HT1080 (cell line): ENCODE measurements at places on chromosomes 13 and 19. TPM values are rescaled to one million over a fixed set of nuclear protein-coding genes. Genes with fewer than 3 reads are reported as not detected.

Gene RAVER1
- 28.3 and 48.3 TPM in 2 replicates for total RNA-seq

DNA sequence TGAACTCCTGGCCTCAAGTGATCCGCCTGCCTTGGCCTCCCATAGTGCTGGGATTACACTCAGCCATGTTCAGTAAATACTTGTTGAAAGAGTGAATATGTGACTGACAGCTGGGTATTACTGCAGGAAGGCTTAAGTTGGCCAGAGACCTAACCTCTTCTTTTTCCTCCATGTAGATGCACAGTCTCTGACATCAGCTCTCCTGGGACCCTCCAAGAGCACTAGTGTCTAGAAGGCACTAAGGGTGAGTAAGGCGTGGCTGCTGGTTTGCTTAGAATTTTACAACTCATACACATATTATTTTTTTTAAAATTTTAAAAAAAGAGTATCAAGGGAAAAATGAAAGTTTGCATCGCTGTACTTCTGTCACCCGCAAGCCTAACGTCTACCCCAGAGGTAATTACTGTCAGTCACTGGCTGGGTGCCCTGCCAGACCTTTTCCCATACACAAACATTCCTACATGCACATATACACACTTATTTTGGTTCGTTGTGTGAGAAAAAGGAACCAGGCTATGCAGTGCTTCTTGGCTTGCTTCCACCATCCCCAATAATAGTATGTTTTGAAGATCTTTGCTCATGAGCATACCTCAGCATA is 122.0 kb downstream of the SIPA1L3 start:
- no peak for DNase-seq

Gene SEMA6B
- total RNA-seq: 11.9 and 13.9 TPM in 2 replicates

GRCh38 chr19:11848594-11849469 is at the start of gene ZNF439:
Gene ZNF439, plus strand, starts transcription at chr19:11848726. Its CDS starts 142 bp downstream, at chr19:11848868.
- DNase-seq: no peak

- DNase-seq: peak; percentile 88
These were observed 26.5 kb downstream of the FAM216B start for GRCh38 chr13:42807866-42808265.

- peak; percentile 56 for DNase-seq
These were observed 379.8 kb downstream of the TBC1D4 start for GRCh38 chr13:75102001-75102716.

- no peak for DNase-seq
These were observed 68.2 kb downstream of the ZNF100 start for GRCh38 chr19:21699197-21699596.

DNA sequence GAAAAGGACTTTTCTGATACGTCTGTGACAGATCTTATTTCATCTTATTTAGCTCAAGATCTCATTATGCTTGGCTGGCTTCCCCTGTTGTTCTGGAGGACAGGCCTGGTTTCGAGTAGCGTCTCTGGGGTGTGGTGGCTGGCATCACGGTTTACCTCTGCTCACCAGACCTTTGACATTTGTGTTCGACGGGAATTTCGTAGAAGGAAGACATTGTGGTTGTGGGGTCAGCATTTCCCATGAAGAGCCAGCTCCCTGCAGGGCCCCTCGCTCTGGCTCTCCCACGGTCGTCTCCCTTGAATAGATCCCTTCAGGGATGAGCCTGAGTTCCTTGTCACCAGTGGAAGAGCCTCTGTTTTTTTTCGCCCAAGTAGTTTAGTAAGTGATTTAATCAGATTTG is 78.6 kb upstream of the TEX29 start:
- no peak for DNase-seq

Gene CYP2F1
- not detected in 2 replicates for total RNA-seq

- DNase-seq: no peak
These were observed 802.7 kb downstream of the PCDH9 start for GRCh38 chr13:66427458-66427861.

DNA sequence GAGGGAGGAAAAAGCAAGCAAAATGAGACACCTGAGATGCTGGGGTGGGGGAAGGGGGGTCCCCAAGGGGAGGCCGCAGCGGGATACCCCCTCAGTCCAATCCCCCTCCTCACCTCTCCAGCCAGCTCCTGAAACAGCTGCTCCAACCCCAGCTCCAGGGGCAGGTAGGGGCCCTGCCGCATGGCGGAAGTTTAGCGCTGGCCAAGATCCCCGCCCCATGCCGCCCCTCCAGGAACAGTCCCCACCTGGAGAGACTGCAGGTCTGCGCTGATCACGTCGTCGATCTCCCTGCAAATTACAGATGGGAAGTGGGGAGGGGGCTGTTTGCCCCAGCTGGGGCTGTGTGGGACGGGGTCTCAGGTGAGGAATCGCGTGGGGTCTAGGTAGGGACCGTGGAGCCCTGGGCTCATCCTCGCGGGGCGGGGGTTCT is 9.0 kb downstream of the CAPN12 start:
- DNase-seq: no peak

- no peak for DNase-seq
These were observed 591 bp downstream of the DEDD2 start for GRCh38 chr19:42216653-42217519.

DNA sequence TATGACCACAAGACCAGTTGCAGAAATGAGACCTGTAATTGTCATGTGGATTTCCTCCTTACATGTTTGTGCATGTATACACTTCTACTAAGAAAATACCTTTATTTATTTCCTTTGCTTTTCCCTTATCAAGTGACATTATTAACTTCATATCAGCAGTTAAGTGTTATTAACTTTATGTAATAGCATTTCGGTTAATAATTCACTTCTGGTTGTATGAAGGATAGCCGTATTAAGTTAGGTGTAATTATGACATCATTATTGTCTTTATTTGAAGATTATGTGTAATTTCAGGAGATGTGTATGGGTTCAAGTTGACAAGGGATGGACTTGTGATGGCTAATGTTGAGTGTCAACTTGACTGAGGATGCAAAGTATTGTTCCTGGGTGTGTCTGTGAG is 881.2 kb upstream of the ATXN8OS start:
- DNase-seq: no peak

DNA sequence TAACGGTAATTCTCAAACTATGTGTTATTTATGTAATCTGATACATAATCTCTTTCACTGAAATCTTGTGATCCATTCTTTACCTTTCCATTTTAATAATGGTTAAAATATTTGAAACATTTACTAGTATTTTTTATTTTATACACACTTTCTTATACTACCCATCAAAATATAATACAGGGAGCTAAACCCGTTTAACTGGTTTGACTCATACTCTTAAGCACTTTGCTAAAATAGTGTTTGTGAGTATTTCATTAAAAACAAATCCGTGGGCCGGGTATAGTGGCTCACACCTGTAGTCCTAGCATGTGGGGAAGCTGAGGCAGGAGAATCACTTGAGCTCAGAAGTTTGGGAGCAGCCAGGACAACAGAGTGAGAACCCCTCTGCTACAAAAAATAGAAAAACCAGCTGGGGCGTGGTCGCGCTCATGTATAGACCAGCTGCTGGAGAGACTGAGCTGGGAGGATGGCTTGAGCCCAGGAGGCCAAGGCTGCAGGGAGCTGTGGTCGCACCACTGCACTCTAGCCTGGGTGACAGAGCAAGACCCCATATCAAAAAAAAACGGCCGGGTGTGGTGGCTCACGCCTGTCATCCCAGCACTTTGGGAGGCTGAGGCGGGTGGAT is 43.8 kb upstream of the DCUN1D2 start:
- DNase-seq: no peak

- no peak for DNase-seq
These were observed 120.5 kb upstream of the SPACA7 start for GRCh38 chr13:112255550-112256120.

DNA sequence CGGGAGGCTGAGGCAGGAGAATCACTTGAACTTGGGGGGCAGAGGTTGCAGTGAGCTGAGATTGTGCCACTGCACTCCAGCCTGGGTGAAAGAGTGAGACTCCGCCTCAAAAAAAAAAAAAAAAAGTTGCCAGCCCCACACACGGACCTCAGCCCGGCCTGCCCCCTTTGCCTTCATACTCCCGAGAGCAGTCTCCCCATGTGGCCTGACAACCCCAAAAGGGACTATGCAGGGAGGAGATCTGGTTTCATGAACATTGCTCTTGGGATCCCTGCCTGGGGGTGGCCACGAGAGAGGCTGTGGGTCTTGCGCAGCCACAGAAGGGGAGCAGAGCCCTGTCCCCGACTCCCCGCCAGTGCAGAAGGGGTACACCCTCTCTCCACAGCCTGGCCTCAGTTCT is 30.9 kb upstream of the ADGRE5 start:
- no peak for DNase-seq

GRCh38 chr13:113479179-113479578 is 11.3 kb downstream of the DCUN1D2 start:
- DNase-seq: no peak

DNA sequence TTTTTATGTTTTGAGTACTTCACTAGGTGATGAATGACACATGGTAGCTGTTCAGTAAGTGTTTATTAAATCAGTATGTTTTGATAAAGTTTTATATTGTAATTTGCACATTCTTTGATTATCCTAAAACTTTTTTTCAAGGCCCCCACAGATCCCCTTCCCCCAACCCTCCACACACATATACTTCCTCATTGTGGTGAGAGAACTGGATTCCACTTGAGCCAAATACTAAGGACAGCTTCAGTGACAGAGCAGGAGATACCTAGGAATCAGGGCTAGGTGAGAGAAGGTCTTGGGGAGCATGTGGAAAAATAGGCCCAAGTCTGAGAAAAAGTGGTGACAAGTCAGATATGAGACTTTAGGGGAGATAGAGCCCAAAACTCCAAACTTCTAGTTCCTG is 174.6 kb downstream of the TDRD3 start:
- DNase-seq: no peak

- no peak for DNase-seq
These were observed 1219.1 kb downstream of the UQCRFS1 start for GRCh38 chr19:27993619-27994570.

Gene KLC3
- total RNA-seq: 0.11 TPM in 1 of 2 replicates, not detected in the other

- no peak for DNase-seq
These were observed 281.8 kb upstream of the ZNF507 start for GRCh38 chr19:32063601-32064000.

DNA sequence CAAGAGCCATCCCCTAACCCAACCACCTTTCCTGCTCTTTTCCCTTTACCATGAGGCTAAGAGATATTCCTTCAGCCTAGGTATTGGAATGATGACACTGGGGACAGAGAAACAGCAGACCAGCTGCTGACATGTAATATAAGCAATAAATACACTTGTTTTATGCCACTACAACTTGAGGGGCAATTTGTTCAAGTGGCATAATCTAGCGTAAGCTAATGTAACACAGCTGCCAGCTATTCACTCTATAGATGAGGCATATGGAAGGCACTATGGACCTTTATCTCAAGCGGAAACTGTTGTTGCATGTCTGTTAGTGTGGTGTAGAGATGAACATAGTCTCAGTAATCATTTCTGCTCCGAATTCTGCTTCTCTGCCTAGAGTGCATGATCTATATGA is 111.1 kb downstream of the STARD13 start:
- no peak for DNase-seq

Gene ESD
- total RNA-seq: 112 and 151 TPM in 2 replicates

Gene FCER2
- not detected in 2 replicates for total RNA-seq

- no peak for DNase-seq
These were observed 398.9 kb downstream of the IRS2 start for GRCh38 chr13:109387471-109387870.

DNA sequence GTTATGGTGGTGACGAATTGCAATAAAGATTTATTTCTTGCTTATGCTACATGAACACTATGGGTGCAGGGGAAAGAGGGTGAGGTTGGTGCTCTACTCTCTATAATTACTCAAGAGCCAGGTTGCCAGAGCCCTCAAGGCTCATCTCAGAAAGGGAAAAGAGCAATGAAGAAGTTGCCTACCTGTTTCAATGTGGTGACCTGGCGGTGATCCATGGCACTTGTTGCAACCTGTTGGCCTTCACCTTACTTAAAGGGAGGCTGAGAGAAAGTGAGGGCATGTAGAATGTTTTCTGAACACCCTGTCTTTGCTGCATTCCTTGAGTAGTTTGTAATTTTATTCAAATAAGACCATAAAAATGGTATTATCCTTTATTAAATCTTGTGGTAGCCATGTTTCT is 394.4 kb downstream of the GPC6 start:
- DNase-seq: no peak

- no peak for DNase-seq
These were observed 6.7 kb downstream of the KCNJ14 start for GRCh38 chr19:48461982-48462655.

DNA sequence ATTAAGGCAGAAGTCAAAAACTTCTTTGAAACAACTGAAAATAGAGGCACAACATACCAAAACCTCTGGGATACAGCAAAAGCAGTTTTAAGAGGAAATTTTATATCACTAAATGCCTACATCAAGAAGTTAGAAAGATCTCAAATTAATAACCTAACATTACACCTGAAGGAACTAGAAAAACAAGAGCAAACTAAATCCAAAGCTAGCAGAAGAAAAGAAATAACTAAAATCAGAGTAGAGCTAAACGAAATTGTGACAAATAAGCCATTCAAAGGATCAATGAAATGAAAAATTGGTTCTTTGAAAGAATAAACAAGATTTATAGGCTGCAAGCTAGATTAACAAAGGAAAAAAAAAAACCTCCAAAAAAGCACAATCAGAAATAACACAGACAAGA is 2.5 kb upstream of the GPR42 start:
- no peak for DNase-seq

Gene ZNRF4
- not detected in 2 replicates for total RNA-seq

DNA sequence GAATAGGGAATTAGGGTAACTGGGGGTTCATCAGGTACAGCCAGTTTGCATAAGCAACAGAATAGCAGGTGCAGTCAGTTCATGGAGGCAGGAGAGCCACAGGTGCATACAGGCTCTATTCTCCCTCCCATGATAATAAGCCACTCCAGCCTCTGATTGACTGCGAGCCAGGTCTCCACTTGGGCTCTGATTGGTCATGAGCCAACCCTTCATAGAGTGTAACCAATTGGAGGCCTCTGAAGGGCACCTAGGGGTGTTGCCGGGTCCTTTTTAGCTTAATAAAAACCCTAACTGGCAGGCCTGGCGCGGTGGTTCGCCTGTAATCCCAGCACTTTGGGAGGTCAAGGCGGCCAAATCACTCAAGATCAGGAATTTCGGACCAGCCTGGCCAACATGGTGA is 8.7 kb upstream of the CKM start:
- DNase-seq: no peak

DNA sequence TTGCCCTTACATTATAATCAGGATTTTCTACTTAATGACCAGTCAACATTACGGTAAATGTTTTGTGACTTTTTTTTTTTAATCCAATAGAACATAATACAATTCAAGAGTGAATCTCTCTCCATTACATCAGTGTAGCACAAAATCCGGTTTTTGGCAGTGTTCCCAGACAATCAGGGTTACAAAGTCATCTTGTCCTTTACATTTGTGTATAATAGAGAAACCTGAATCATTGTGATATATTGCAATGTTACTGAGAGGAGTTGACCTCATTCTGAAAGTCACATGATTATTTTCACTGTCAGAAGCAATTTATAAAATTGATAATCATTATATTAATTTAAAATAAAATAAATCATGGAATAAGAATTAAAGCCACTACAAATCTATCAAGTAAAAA is 1346.0 kb upstream of the SPRY2 start:
- DNase-seq: peak; percentile 9
